Stimulated activated CD4-positive, alpha-beta T cell treated with anti-CD3 and anti-CD28 coated beads, Interleukin-1b, Interleukin-23, amount 100 ng/mL, for 1 hour (primary cell): ENCODE measurements at places on chromosomes 13 and 19.

DNA sequence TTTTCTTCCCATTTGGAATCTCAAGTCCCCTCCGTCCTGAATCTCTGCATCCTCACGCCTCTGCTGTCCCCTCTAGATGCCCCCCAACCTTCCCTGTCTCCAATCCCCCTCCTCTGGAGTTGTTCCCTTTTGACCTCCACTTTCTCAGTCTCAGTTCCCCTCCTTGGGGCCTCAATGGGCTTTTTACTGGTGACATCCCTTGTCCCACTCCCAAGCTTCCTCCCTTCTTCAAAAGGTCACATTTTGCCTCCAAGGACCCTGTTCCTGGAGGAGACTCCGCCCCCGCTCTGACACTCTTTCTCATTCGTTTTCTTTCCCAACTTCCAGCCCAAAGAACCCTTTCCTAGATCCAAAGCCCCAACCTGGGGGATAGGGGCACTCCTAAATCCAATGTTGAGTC is 1.0 kb downstream of the AP2S1 start:
- no peak for DNase-seq

DNA sequence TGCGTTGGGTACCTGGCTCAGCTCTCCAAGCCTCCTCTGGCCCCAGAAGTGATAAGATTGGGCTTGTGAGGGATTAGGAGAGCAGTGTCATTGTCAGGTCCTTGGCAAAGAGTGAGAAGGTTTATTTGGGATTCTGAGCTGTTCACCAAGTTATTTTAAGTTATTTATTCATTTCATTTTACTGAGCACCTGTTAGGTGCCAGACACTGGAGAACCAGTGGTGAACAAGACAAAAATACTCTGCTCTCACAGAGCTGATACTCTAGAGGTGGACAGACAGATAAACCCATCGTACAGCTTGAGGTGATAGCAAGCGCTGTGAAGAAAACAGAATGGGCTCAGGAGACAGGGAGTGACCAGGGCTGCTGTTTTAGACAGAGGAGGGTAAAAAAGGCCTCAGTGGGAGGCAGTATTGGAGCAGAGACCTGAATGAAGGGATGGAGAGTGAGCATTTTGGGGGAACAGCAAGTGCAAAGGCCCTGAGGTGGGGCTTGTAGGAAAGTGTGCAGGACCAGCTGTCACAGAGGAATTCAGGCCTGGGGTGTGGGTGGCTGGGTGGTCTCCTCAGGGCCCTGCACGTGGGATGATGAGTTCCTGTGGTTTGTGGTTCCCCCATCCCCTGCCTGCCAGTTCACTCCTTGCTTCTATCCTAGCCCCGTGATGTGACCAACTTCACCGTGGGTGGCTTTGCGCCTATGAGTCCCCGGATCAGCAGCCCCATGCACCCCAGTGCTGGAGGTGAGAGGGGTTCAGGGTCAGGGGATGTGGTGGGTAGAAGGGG is 8.7 kb upstream of the TIMM50 start:
- DNase-seq, result no peak

GRCh38 chr13:32676242-32676641 is 90.0 kb downstream of the PDS5B start:
- DNase-seq, result no peak

- no peak for DNase-seq
Measured at GRCh38 chr19:3765121-3765520, 2.6 kb downstream of the MRPL54 start.

DNA sequence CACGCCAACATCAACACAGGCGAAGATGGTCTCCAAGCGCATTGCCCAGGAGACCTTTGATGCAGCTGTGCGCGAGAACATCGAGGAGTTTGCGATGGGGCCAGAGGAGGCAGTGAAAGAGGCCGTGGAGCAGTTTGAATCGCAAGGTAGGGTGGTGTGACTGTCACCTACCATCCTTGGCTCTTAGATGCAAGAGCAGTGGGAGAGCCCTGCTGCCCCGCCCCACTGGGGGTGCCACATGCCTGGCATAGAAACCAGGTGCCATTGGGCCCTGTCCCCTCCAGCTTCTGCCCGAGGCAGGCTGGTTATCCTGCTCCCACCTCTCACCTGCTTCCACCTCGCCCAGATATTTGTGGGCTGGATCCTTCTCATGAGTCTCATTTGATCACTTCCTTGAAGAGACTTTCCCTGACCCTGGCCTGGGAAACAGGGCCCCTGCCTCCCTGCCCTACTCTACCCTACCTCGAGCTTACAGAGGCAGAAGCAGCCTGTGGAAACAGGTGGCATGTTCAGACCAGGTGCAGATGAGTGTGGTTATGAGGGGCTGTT is 9.4 kb downstream of the ARMC6 start:
- no peak for DNase-seq

DNA sequence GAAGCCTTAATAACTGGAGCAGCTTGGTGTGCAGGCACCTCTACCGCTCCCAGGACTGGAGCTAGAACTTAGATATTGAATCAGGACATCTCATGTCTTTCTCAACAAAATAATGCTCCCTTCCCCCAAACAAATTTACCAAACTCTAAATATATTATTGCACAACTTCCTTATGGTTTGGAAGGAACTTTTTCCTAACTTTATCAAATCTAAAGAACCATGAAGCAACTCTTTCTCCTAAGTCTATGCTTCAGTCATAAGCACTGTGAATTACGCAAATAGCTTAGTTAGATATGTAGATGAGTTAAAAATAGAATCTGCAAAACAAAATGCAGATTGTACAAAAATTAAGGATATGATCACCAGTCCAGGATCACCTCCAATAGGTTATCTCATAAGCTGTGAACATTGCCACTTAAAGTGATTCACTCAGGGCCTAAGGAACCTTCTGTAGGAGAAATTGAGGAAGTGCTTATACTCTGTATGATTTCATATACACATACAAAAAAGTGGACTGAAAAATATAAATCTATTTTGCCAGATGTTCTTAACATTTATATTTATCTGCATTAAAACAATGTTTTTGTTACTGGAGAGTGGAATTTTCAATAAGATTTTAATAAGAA is 20.4 kb upstream of the MAB21L1 start:
- no peak for DNase-seq

- no peak for DNase-seq
Measured at GRCh38 chr13:60838581-60838980, 441.6 kb downstream of the TDRD3 start.

GRCh38 chr13:29402166-29402636 is 193.3 kb downstream of the SLC7A1 start:
- no peak for DNase-seq

GRCh38 chr13:93477238-93477637 is 250.6 kb downstream of the GPC6 start:
- DNase-seq, result no peak

GRCh38 chr19:46896076-46896794 is 35.4 kb downstream of the ARHGAP35 start:
- no peak for DNase-seq

DNA sequence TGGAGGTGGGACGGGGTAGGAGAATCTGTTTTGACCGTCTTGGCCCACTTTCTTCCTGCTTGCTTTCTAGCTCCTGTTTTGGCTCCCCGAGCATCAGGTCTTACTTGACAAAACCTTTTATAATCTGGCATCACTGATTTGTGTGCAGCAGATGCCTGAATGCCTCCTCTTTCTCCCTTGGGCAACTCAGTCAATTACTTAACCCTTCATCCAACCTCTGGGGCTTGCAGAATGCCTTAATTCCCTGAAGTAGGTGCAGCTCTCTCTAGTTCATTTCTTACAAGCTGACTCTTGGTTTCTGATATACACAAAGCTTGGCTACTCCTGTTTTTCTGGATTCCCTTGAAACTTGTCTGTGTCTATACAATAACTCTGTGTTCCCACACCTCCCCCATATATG is 5.7 kb upstream of the NUP58 start:
- DNase-seq, result no peak

- DNase-seq, result no peak
Measured at GRCh38 chr13:98480915-98481877, 95.7 kb downstream of the STK24 start.

- DNase-seq, result no peak
Measured at GRCh38 chr13:30446126-30446500, 19.6 kb downstream of the HMGB1 start.

- DNase-seq, result no peak
Measured at GRCh38 chr13:44669534-44669933, 93.4 kb upstream of the TSC22D1 start.

- no peak for DNase-seq
Measured at GRCh38 chr13:20473139-20473538, 52.5 kb downstream of the CRYL1 start.

GRCh38 chr13:20258963-20259288 is 26.8 kb upstream of the GJB6 start:
- no peak for DNase-seq

DNA sequence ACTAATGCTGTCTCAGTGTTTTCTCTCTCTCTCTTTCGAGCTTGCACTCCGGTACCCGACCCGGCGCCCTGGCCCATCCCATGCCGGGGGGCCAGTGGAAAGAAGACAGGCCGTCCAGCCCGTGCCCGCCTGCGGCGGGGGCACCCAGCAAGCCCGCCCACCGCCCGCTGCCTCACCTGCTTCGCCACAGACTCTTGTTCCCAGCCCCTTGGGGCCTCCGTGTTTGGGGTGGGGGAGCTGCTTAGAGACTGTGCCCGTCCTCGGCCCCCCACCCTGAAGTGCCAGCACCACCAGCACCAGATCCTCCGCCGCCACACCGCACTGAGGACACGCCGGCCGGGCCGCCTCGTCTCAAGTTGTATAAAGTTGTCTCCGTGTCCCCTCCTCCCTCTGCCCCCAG is 2.4 kb downstream of the LENG9 start:
- no peak for DNase-seq

- no peak for DNase-seq
Measured at GRCh38 chr13:36814465-36814864, 4.6 kb upstream of the RFXAP start.

- DNase-seq, result no peak
Measured at GRCh38 chr19:17473041-17473440, 2.7 kb downstream of the SLC27A1 start.

- no peak for DNase-seq
Measured at GRCh38 chr19:49602806-49603205, 11.8 kb downstream of the PRR12 start.

GRCh38 chr19:47742634-47743033 is 2.7 kb upstream of the NOP53 start:
- DNase-seq, result no peak

DNA sequence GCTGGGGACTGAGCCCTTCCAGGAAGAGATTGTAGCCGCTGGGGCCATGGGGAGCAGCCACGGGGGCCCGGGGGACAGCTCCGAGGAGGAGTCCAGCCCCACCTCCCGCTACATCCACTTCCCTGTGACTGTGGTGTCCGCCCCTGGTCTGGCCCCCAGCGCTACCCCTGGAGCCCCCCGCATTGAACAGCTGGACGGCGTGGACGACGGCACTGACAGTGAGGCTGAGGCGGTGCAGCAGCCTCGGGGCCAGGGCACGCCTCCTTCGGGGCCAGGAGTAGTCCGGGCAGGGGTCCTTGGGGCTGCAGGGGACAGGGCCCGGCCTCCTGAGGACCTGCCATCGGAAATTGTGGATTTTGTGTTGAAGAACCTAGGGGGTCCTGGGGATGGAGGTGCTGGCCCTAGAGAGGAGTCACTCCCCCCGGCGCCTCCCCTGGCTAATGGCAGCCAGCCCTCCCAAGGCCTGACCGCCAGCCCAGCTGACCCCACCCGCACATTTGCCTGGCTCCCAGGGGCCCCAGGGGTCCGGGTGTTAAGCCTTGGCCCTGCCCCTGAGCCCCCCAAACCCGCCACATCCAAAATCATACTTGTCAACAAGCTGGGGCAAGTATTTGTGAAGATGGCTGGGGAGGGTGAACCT is 9.6 kb downstream of the IGFLR1 start:
- DNase-seq, result no peak
